ENCODE measurements at places on chromosomes 16 and 17. TPM values are rescaled to one million over a fixed set of nuclear protein-coding genes. Genes with fewer than 3 reads are reported as not detected.

DNA sequence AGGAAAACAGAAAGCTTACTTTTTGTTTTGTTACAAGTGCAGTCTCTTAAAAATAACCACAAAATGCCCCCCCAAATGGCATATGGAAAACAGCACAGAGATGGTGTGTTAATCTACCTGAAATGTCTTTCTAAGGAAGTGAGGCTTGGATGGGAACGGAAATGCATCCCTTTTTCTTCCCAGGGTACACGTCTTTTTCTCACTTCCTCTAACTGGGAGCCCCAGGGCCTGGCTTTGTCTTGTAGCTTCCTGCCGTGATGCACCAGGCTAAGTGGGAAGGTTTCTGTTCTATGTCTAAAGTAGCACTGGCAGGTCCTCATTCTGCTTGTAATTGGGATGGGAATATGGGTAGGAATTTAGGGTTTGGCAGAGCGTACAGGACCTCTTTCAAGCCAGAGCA is 52.5 kb upstream of the CACNG3 start:
- DNase-seq: no peak

GRCh38 chr17:69714669-69715068 is 300.2 kb downstream of the MAP2K6 start:
- no peak for DNase-seq

Gene TBC1D26
- total RNA-seq: not detected

Gene NCBP3
- 27.5 TPM for total RNA-seq

DNA sequence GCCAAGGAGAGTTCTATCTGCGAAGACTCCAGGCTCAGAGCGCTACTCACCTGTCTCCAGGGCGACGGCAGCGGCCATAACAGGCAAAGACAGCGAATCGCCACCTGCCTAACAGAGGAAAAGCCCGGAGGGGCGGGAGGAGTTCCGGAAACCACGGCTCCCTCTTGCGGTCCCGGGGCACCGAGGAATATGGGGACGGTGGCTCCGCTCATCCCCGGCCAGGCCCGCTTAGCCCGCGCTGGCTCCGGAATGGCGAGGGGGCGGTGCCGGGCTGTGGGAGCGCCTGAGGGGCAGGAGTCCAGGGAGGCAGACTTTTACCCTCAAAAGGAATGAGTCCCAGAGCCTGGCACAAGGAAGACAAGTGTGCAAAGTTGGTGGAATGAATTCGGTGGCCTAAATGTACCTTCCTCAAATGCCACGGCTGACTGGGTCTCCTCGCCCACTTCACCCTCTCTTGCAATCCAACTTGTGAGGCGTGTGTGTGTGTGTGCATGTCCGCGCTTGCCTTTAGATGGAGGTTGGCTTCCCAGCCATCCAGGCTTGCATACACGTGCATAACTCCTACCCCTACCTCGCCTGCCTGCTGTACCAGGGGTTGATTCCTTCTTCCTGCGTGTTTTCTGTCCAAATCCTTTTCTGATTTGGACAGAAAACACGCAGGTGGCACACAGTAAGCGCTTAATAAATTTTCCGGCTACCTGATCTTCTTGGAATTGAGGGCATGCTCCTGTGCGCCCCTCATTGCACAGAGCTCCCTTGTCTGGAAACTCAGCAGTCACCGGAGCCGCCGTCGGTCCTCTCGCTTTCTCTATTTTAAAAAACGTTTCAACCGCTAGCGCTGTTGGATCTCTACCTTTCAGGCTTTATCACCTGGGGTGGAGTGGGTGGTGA is 3.5 kb downstream of the C17orf100 start:
- no peak for DNase-seq

DNA sequence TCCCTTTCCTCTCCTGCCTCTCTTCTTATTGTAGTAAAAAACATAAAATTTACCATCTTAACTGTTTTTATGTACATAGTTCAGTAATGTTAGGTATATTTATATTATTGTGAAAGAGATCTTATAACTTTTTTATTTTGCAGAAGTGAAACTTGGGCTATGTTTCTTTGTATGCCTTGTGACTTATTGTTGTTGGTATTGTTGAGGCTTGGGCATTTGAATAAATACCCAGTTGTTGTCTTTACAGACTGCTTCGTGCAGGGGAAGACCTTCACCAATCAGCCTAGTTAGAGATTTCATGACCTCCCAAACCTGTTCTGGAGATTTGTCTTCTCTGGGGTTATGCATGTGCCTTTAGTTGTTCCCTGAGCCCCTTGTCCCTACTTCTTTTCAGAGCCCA is 31.9 kb downstream of the REXO5 start:
- DNase-seq: no peak

DNA sequence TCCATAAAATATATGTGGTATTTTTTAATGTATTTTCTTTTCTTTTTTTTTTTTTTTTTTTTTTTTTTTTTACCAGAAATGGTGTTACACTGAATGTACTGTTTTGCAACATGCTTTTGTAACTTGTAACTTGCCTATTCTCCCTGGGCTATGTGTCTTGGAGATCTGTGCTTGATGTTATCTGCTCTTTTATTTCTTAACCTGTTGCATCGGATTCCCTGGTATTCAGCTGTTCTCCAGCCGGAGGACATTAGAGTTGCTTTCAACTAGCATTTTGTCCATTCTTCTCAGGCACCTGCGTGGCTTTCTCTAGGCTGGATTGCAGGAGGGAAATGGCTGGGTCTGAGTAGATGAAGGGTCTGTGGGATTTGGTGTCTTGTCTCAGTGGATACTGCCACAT is 47.4 kb downstream of the KATNIP start:
- no peak for DNase-seq
